ENCODE measurements at places on chromosomes 5 and 9.

GRCh38 chr9:125332527-125332926 lies 70.9 kb downstream of the GAPVD1 start:
- DNase-seq, result no peak

- DNase-seq, result no peak
These were observed 12.3 kb downstream of the CAAP1 start for GRCh38 chr9:26880262-26880661.

DNA sequence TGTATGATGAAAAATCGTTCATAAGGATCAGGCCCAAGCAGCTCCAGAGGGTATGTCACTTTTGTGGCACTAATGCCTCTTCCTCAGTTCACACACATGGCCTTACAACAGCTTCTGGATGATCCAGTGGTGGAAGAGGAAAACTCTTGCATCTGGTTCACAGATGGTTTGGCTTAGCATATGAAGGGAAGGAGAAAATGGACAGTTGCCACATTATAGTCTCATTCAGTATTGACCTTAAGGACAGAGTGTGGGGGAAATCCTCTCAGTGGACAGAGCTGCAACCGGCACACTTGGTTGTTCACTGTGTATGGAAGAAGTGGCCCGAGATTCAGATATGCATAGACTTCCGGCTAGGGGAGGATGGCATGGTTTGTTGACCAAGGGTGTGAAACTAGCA lies 22.8 kb downstream of the C9orf57 start:
- DNase-seq, result no peak

DNA sequence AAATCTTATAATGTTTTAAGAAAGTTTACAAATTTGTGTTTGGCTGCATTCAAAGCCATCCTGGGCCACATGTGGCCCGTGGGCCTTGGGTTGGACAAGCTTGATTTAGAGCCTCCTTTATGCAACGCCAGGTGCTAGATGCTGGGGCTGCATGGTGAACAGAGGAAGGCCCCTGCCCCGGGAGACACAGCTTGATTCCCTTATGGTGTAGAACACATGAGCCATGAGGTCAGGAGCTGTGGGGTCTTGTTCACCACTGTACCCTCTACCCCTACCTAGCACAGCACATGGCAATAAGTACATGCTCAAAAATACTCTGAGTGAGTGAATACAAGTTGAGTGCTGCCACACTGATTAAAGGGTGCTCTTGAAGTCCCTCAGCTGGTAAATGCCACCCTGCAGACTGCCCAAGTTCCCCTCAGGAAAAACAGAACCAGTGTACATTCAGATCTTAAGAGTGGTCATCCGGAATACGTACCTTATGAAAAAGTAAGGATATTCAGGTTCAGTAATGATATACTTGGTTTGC lies 71.9 kb downstream of the ARRDC3 start:
- no peak for DNase-seq

DNA sequence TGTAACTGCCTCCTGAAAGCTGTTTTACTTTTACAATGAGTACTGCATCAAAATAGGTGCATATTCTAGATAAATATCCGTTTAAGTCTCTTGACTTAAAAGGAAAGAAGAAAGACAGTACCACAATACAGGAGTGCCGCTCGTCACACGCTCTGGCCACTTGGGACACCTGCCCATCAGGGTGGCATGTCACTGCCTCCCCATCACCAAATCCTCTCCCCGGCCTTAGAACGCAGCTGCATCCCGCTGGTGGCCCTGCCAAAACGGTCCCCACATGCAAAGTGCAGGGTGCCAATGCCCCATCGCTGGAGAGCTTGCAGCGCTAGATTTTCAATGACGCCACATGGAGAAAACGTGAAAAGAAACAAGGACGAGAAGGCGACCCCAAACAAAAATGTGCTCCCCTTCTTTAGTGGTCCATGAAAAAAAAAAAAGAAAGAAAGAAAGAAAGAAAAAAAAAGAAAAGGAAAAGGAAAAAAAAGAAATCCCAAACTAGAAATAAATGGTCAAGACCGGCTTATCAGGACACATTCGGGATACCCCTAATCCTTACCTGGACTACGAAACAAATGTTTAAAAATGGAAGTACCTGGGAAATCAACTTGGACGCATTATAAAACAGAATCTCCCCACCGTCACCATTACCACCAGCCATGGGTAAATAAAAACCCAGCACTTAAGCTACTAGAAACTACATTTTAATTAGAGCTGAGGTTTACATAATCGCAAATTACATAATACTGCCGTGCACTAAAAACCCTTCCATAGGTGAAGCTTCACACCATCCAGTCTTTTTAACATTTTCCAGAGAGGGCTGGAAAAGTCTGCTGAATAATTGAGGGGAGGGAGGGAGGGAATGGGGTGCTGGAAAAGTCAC lies 1.0 kb downstream of the ANKH start:
- DNase-seq, result peak; percentile 33

GRCh38 chr9:16442622-16443021 lies 427.8 kb downstream of the BNC2 start:
- DNase-seq, result no peak

- no peak for DNase-seq
These were observed 383.1 kb upstream of the PAPPA start for GRCh38 chr9:115770521-115770920.

DNA sequence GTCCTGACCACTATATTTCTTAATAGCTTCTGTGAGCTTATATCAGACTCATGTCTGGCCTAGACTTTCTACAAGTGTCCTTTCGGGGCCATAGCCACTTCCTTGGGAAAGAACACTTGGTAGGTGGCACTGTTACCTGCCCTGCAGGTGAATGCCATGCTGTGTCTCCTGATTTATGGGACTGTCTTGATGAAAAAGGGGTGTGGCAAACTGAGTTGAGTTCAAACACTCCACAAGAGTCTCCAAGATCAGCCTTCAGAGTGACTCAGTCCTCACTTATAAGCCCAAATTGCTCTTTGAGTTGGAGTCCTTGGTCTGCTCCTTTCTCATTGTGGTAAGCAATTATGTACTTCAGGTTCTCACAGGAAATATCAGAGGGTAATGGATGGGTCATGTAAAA lies 9.9 kb upstream of the ANKHD1 start:
- no peak for DNase-seq

DNA sequence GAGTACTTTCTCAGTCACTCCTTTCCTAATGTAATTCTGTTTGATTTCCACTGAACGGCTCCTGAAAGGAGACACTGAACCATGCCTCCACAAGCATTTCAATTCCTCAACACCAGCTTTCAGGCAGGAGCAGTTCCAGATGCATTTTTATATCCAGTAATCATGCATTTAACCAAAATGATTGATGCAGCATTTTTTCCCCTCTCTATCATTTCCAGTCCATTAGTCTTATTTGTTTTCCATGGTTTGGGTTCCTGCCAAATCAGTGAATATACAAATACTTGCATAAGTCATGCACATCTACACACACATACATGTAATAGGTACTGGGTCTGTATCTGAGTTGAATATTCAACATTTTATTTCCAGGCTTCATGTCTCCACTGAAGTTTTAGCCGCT lies 122.7 kb downstream of the GRIA1 start:
- DNase-seq, result no peak

- peak; percentile 29 for DNase-seq
These were observed 107.6 kb upstream of the TNC start for GRCh38 chr9:115225459-115226116.

DNA sequence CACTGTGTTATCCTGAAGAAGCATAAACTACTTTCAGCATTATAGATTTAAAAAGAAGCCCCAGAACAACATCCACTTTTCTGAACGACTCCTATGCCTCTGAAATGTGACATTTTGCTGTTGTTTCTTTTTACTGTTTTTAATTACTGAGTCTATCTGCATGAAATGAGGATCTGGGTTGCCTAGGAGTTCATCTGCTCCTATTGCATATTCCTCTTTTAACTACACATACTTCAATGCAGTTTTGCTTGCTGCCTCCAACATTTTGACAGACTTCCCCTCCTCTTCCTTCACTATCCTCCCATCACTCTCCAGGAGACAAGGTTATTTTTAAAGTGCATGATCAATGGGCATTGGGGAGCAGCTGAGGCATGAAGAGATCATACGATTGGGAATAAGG lies 164.5 kb downstream of the TMC1 start:
- no peak for DNase-seq

DNA sequence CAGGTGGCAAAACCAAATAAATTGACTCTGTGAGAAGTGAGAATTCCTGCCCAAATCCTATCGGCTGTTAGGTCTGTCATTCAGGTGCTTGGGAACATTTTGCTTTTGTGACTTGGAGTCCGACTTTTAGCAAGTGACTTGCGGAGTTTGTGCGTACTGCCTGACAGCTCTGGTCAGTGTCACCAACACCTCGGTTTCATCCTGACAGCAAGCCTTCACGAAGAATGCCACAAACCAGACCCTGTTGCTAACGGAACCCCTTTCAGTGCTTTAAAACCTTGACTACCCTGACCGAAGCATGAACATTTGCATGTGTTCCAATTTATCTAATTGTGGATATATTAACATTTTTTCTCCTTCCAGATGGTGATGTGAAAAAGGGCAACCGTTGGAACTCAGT lies 26.5 kb downstream of the LIX1 start:
- no peak for DNase-seq

GRCh38 chr9:79812099-79812498 lies 240.3 kb downstream of the TLE4 start:
- DNase-seq, result no peak

DNA sequence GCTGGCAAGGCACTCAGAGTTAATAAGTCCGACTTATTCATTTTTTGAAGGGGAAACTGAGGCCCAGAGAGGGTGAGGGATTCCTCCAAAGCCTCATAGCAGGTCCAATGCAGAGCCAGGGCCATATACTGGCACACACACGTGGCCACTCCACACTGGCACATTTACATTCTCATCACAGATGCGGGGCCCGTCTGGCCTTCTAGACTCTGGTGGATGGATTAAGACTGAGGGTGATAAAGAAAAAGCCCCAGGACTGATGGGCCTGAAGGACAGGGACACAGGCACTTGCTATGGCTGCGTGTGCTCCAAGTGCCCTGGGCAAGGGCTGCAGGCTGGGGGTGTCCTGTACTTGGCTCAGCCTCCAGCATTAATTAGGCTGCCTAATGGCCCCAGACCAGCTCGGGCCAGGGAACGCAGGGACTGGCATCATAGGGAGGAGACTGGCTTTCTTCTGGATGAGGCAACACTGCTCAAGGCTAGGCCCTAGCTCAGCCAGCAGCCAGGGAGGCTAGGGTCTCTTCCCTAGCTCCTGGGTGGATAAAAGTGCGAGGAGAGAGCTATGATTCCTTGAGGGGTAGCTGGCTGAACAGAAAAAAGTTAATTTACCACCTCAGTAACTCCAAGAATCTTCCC lies 28.5 kb upstream of the CSF1R start:
- DNase-seq, result no peak

Data from substantia nigra (tissue), 51 donors.